Stimulated activated CD8-positive, alpha-beta memory T cell treated with anti-CD3 and anti-CD28 coated beads, Interleukin-2, amount 100 ng/mL, for 1 hour (primary cell): ENCODE measurements at places on chromosomes 7 and 10.

DNA sequence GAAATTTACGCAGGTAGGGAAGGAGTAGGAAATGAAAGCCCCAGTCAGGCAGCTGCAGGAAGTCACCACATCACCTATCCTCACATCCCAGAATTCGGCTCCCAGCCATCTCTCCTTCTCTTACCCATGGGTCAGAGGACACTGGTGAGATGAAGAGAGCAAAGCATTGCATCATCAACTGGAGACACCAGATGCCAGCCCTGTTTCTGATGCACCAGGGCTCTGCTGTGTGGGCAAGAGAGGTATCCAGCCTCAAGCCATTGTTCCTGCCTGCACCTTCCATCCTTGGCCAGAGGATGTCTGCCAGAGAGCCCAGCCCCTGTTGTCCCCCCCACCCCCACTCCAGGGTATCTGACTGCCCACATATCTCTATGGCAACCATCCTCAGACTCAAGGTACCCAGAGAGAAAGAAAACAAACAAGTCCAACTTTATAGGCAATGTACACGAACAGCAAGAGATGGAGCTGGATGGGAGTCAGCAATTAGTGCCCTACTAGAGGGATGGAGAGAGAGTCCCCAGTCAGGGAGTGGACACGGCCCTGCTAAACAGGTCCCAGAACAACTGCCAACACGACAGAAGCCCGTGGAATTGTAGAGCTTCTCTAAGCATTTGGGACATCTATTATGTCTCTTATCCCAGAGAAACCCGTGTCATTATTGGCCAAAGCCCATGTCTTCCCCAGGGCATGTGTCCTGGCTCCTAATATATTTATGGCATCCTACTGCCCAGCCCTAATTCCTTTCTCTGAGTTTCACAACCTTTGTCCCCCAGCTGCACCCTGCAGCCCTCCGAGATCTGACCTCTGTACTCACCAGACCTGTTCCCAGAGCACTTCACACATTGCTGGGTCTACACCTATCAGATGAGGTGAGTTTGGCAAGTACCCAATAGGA lies 2.8 kb downstream of the CAMK2G start:
- DNase-seq: no peak

GRCh38 chr10:80415734-80416478 lies 7.6 kb downstream of the PRXL2A start:
- no peak for DNase-seq

- no peak for DNase-seq
Observed at GRCh38 chr7:79436378-79436777, 17.1 kb downstream of the MAGI2 start.

DNA sequence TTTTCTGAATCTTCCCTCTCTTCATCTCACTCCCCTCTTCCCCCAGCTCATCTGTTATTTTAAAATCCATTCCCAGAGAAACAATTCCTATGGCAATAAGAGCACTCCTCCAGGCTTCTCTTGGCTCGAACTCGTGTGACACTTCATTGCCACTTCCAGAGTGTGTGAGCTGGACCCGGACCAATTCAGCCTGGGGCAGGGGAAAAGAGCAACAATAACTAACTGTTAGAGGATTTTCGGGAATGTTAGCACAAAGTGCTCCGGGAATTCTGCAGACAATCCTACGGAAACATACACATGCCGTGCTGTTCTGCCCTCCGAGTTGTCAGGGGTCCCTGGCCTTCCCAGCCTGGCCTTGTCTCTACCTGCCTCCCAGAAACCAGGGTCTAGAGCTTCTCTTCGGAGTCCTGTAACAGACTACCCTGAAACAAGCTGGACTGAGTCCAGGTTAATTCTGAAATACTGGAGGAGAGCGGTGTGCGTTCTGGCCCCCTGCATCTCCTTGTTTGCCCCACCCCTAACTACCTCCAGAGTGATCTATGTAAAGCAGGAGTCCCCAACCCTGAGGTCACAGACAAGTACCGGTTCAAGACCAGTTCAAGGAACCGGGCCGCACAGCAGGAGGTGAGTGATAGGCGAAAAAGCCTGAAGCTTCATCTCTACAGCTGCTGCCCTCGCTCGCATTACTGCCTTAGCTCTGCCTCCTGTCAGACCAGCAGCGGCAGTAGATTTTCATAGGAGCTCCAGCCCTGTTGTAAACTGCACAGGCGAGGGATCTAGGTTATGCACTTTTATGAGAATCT lies 11.3 kb downstream of the COL26A1 start:
- no peak for DNase-seq

DNA sequence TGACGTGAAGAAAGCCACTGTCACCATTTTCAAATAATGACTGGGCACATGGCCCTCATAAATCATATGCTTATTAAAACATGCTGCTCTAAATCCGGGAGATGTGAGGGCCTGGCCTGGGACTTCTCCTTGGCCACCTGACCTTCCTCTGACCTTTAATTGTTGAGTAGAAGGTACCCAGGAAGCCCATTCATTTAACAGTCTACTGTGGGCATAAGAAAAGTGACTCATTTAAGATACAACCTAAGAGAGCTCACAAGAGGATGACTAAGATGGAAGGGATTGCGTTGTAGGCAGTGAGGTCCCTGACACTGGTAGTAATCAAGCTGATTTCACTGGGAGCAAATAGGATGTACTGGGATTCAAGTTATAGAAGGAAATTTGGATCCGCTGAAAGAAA lies 203.4 kb upstream of the GPR26 start:
- DNase-seq: no peak
